GM20000 (cell line): ENCODE measurements at places on chromosomes 5 and 9.

GRCh38 chr5:135434591-135435466 lies 12.3 kb downstream of the DCANP1 start:
- no peak for DNase-seq

GRCh38 chr5:106876665-106877194 lies 794.0 kb downstream of the EFNA5 start:
- no peak for DNase-seq

DNA sequence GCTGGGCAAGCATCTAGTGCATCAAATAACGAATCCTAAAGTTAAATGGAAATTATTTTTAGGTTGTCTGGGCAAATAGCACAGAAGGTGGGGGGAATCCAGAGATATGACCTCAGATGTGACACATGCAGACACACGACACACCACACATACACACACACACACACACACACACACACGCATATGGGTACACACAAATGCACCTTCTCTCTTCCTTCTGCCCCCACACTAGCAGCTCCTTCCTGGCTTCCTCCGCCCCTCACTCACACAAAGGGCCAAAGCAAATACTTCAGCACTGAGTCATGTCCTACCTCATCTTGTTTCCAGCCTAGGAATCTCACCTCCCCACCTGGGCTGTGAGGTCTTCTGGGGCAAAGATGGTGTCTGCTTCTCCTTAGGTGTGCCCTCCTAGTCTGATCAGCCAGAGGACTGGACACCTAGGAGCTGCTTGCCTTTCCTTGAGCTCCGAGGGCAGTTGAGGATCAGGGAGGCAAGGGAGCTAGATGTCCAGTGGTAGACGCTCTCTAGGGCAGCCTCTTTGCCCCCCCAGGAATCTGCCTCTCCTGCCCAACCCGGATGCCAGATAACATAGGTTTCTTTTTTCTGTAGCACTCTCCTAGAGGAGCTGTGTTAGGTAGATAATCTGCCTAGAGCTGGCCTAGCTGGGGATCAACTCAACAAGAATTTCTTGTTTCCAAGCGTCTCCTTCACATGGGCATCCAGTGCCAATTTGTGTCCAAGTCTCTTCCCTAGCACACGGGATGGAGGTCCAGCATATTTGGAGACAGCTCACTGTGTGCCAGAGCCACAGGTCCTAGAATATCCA lies 14.3 kb upstream of the JADE2 start:
- DNase-seq = no peak

DNA sequence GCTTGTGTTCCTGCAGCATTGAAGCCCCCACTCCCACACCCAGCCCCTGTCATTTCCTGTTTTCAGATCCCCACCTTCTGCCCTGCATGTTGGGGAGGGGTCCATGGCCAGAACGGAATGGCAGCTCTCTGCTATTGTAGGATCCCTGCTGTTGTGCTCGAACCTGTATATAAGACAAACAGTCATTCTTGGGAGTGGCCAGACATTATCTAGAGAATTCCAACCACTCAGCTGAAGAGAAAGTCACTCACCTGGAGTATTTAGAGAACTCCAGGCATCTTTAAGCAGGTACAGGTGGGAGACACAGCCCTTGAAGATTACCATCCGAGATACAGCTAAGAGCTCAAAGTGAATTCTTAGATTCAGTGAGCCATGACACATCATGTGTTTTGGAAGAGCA lies 96.1 kb downstream of the C9orf152 start:
- DNase-seq = no peak

- no peak for DNase-seq
Measured at GRCh38 chr5:38104497-38105230, 153.7 kb upstream of the EGFLAM start.

DNA sequence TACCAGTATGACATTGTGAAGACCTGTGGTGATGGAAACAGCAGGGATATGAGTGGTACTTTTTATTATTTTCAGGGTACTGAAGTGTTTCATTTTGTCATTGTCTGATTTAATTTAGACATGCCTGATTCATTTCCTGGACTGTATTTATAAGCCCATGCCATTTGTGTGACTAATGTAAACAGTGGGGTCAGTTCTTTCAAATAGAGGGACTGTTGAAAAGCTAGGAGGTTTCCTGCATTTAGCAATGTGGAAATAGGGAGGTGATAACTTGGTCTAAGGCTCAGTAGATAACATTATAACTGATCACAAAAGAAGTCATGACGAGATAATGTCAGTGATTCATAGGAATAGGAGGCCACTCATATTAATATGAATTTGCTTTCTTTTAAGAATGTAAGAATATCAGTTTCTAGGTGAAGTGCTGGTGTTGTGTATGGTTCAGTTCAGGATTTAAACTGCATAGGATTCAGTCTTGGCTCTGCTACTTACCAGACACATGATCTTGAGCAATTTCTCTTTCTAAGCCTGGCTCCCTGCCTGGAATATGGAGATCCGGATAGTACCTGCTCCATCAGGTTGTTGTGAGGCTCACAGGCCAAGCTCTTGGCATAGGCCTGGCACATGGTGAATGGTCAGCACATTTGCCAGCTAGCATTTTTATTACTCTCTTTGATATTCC lies 7.5 kb downstream of the RASGRF2 start:
- DNase-seq = no peak
